ENCODE measurements at places on chromosomes 6 and 20.

GRCh38 chr20:49589747-49590146 lies 21.8 kb upstream of the PTGIS start:
- DNase-seq = no peak

GRCh38 chr20:25223179-25223661 lies 24.7 kb upstream of the PYGB start:
- no peak for DNase-seq

GRCh38 chr6:90780141-90780540 lies 193.3 kb upstream of the MAP3K7 start:
- DNase-seq = no peak

DNA sequence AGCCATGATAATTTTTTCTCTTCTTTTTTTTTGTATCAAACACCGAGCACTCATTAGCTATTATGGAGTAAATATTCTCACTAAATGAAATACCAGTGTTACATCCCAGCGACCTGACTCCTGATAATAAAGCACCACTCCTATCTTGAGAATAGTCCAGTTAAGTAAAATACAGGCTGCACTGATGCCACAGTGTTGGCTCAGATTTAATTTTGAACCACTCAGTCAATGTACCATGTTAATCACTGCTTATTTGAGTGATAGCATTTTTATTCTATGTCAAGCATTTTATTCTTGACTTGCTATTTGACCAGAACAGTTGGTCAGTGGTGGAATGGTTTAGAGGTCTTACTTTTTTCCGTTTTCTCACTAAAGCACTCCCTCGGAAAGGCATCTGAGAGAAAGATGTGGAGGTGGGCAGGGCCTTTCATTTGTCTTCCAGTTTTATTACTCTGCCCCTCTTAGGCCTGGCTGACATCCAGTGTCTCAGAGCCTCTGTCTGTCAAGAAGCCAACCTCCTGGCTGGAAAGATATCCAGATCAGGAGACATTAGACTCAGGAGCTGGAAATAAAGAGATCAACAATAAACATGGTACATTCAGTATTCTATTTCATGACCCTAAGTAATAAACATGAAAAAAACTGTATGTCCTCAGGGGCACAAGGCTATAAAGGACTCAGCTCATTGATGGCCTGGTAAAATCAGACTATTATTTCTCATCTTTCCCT lies 457.8 kb downstream of the EPM2A start:
- no peak for DNase-seq

GRCh38 chr20:10644458-10645204 lies 29.2 kb downstream of the JAG1 start:
- DNase-seq = no peak

DNA sequence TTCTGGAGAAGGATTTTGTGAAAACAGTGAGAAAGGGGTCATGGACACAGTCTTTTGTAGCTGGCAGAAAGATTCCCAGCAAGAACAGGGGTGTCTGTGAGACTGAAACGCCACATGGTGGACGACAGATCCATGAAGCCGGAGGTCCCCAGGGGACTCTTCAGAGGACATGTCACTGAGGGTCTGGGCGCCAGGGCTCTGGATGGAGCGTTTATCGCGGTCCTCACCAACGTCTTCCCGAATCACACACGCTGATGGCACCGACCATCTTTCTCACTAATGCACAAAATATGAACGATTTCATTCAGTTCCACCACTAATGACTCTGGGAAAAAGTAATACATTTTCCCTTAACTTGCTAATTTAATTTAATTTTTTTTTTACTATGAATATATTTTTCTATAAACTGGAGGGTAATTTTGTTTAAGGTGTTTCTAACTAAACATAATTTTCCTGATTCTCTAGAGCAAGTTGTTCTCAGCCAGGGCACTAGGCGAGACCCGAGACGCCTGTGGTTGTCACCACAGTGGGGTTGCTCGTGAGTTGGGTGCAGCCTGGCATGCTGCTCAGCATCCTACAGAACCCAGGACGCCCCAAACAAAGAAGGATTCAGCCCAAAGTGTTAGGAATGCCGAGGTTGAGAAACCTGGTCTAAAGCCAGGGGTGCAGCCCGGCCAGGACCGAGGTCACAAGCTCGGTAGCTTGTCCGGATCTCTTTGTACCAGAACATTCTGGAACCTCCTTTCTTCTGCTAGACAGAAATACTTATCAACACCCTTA lies 306.2 kb downstream of the TAF4 start:
- DNase-seq = peak; percentile 15
